ENCODE measurements at places on chromosomes 11 and 22.

DNA sequence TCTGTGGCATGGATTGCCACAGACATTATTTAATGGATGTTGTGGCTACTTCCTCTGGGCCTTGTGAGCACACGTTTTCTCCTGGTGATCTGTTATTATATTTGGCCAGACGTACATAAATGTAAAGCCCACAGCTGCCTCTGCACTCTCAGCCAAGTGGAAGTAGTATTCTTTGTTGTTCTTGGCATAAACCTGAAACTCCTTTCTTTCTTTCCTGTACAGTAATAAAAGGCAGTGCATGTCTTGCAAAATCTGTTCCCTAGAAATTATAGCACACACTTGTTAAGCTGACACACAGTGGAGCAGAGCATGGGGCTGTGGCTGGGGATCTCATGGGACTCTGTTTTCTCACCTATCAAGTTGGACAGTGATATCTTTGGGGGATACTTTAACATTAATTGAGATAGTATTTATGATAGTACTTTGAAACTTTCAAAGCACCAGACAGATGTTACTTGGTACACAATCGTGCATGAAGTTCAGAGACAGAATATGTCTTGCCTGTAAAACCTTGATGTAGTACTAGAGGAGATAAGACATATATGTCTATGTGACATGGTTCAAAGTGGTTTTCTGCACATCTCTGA, 20.9 kb downstream of the PANX1 start:
- DNase-seq, result no peak

DNA sequence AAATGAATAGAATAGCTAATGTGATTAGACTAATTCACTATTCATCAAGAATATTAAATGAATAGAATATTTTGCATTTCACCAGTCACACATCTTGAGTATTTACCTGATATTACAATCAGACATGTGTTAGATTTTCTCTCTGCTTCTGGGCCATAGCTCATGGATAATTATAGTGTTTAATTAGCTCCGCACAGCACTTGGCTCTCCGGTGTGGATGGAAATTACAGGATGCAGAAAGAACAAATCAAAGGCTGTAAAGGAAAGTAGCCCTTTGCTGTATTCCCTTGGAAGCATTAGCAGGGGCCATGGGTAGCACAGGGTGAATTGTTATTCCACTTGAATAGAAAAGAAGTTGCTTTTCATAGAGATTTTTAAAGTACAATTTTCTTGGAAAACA, 320.3 kb upstream of the SORL1-AS1 start:
- no peak for DNase-seq

DNA sequence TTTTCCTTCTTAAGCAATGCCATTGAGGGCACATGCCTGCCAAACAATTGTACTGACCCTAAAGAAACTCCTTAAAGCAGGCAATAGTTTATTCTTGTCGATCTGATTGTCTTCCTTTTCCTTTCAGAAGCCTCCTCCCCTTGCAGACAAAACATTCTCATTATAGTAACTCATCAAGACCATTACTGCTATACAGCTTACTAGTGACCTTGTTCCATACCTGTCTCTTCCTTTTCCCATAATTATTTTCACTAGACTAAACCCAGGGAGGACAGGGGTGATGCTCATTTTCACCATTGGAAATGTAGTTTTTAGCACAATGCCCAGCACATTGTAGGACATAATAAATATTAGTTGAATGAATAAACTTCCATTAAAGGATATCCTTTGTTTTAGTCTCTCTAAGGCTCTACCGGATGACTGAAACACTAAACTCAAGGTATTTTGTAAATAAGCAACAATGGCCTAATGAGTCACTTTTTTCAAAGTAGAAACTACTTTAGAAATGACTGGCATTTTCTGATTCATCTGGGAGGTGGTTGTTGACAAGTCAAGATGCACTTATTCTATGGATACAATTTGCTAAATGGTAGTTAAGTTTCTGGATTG, 9.3 kb upstream of the MSANTD4 start:
- DNase-seq, result no peak

- no peak for DNase-seq
These were observed 463.3 kb downstream of the SOX6 start for GRCh38 chr11:15893080-15893492.

DNA sequence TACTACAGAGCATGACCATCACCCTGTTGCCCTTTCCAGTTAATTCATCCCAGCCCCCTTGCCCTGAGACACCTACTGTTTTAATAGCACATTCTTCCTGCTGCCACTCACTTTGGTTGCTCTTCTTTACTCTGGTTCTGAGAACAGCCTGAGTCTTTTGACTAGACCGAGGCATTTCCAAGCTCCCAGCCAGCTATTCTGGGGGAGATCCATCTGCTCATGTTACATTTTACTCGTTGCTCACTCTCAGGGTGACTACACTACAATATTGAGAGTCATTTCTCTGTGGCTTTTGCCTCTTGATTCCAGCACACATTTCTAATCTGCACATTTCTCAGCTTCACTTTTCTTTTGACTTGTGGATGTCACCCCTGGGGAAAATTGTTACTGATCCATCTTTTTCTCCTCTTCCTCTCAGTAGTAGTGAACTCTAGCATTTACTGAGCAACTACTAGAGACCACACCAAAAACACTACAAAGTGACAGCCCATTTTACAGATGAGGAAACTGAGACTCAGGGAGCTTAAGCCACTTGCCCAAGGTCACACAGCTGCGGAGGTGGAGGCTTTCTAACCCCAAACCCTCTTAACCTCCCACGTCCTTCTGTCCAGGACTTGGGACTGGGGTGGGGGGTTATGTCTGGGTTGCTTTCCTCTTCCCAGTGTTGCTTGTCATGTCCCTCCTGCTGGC, 117.8 kb downstream of the C11orf91 start:
- DNase-seq, result no peak

DNA sequence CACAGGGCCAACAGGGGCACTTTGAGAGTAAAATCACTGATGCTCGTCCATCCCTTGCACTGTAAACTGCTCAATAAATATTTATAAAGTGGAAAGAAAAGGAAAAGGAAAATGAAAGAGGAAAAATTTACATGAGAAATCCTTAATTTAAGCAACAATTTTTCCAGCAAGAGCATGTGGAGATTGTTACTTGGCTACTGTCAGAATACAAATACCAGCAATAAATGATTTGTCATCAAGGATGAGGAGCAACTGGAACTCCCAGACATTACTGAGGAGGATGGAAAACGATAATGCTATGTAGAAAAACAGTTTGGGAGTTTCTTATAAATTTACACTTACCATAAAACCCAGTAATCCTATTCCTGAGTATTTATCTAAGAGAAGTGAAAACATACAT, 123.0 kb downstream of the SGSM3 start:
- DNase-seq, result no peak

GRCh38 chr11:7523416-7524210, 9.8 kb downstream of the PPFIBP2 start:
- DNase-seq, result no peak

DNA sequence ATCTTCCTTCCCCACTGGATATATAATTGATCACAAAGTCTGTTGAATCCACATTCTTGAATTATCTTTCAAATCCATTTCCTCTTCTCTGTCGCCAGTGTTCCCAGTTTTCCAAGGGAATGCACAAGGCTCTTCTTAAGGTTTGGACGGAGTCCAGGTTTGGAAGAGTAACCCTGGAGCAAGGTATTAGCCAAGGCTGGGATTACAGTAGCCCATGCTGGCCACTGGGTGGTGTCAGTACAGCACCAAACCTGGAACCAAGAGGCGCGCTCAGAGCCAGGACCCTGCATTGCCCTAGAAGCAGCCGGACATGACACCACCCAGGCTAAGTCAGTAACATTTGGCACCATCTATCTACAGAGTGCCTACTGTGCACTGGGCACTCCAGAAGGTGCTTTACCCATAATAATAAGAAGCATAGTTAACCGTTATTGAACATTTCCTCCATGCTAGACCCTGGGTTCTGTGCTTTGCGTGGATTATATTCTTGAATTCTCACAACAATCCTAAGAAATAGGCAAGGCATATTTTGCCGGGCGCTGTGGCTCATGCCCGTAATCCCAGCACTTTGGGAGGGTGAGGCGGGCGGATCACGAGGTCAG, 48.0 kb upstream of the CLPB start:
- peak; percentile 52 for DNase-seq

- no peak for DNase-seq
These were observed 4.1 kb upstream of the CD82 start for GRCh38 chr11:44561275-44561805.

- no peak for DNase-seq
These were observed 8.3 kb upstream of the HTR3B start for GRCh38 chr11:113896156-113896879.
